ENCODE measurements at places on chromosomes 2 and 18.
A peak's percentile ranks its signal among the peaks of the same experiment; 100 is the strongest.

GRCh38 chr2:232008907-232009638 lies 47.6 kb downstream of the DIS3L2 start:
- no peak for DNase-seq

- no peak for DNase-seq
These were observed 14.9 kb upstream of the KLF11 start for GRCh38 chr2:10028407-10028987.

DNA sequence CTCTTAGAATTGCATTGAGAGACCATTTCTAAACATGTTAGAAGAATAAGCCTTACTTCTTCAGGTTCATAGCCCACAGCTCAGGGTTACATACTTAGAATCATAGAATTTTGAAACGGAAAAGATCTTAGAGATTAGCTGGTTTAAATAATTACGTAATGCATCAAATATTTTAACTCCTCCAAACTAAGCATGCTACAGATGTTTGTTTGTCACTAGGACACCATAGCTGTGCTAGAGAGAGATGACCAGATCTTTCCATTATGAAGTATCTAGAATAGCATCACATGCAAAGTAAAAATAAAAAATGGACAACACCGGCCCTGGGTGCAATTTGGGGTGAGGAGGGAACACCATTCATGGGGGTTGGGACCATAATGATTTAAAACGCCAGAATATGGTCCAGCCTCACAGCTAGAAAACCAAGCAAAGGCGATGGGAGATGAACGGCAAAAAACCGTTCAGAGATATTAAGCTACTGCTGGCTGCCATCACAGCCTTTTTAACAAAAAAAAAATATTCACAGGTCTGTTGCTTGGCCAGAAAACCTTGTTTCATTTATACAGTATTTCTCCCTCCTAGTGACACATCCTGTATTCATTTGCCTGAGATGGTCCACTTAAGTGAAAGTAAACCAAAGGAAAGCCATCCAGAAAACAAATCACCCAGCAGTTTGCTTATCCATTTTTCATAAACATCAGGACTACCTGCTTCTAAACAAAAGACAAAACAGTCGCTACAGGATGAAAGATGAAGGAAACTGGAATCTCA lies 94.2 kb downstream of the EPHA4 start:
- no peak for DNase-seq

GRCh38 chr2:40405465-40405864 lies 46.4 kb downstream of the SLC8A1 start:
- DNase-seq: no peak

GRCh38 chr2:17934721-17935120 lies 56.3 kb downstream of the KCNS3 start:
- DNase-seq: no peak

- DNase-seq: no peak
These were observed 813.8 kb downstream of the DCC start for GRCh38 chr18:53153800-53154199.

DNA sequence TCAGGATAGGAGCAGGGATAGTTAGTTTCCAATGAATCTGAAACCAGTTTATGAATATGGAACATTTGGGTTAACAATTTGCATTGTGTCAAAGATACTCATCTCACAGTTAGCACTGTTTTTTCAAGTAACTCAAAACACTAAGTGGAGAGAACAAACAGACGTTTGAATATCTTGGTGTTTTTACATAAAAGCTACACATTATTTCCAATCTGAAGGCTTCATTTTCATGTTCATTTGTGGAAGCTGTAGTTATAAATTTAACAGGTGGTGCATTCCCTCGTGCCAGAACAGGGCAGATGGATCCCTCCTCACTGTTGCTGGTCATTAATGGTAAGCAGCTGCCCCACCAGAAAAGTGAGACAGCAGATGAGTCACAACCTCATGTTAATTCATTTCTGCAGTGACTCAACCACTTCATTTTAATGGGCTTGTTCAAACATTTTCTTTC lies 286.9 kb downstream of the TMX3 start:
- no peak for DNase-seq

GRCh38 chr18:41972067-41972925 lies 17.3 kb downstream of the PIK3C3 start:
- no peak for DNase-seq

- DNase-seq: no peak
These were observed 149.3 kb upstream of the HNRNPA3 start for GRCh38 chr2:177063331-177063730.

GRCh38 chr2:75133621-75134570 lies 65.4 kb downstream of the TACR1 start:
- no peak for DNase-seq

- no peak for DNase-seq
These were observed 493.7 kb downstream of the TMX3 start for GRCh38 chr18:68221111-68221724.

DNA sequence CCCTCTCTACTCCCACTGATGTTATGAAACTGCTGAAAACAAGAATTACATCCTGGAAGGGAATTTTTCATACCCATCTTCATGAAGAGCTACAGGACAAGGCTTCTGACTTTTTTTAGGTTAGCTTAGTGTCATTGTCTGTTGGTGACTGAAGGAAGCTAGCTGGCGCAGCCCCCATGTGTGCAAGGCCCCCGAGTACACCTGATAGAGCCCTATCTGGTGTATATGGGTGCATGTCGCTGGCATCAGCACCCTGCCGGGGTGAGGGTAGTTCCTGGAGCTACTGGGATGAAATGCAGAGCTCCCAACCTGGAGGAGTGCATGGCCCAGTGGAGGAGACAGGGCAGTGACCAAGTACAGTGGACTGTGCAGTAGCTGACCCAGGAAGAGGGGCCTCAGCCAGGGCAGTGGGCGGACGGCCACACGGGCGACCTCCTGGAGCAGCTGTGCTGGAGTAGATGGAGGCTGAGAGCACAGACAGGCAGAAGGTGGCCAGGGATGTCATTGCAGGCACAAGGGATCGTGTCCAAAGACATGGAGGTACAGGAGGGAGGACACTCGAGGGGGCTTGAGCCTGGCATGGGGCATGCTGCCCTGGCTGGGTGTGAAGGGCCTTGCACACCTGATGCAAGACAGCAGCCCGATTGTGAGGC lies 12.1 kb downstream of the IMPA2 start:
- DNase-seq: no peak

GRCh38 chr2:113370478-113371091 lies 66.9 kb upstream of the ZNG1B start:
- DNase-seq: peak; percentile 78

- DNase-seq: no peak
These were observed 199.9 kb downstream of the RNF144A start for GRCh38 chr2:7117076-7117475.

- DNase-seq: no peak
These were observed 24.1 kb downstream of the DCDC2C start for GRCh38 chr2:3727397-3728045.

GRCh38 chr2:181785691-181786344 lies 105.5 kb upstream of the NEUROD1 start:
- DNase-seq: no peak

DNA sequence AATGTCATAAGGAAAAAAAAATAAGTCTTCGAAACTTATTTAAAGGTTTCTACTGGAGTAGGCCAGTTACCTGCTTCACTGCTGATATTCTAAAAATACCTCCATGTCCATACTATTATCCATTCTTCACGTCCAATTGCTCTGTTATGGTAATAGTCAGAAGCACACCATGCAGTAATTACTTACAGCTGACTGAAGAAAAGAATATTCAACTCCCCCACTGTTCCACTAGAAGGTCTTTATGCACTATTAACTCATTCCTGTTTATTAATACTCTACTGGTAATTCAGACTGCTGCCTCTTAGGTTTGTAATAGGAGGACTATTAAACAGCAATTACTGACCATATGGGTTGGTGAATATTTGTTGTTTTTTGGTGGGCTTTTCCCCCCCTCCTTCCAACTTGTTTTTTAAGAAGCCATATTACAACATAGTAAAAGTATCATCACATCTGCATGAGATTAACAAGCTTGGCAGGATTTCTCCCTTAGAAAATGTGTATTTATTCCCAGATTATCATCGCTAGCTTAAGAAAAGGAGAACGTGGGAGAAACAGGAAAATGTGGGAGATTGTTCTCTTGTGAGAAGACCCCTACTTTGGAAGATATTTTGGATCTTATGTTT lies 806.4 kb upstream of the FANCL start:
- no peak for DNase-seq

DNA sequence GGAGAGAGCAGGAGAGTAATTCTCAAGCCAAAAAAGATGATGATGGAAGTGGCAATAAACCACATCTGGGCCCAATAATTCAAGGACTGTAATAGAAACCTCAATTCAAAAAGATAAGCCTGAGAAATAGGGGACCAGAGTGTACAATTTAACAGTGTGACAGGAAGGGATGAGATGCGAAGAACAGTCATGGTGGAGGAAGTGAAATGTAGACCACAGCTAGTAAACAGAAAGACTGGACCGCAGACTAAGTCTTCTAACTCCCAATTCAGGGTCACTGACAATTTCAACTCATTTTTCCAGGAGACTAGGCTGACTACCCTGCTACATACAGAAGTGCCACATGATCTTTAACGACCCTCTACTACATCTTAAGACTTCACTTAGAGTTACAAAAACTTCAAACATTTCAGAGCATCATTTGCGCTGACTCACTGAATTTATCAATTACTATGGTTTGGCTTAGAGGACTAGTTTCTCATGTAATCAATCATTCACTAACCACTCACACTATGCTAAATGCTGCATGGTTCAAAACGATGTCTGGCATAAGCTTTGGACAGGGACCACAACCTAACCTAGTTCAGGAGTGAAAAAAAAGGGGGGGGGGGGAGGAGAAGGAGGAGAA lies 9.0 kb downstream of the CUL3 start:
- peak; percentile 20 for DNase-seq

DNA sequence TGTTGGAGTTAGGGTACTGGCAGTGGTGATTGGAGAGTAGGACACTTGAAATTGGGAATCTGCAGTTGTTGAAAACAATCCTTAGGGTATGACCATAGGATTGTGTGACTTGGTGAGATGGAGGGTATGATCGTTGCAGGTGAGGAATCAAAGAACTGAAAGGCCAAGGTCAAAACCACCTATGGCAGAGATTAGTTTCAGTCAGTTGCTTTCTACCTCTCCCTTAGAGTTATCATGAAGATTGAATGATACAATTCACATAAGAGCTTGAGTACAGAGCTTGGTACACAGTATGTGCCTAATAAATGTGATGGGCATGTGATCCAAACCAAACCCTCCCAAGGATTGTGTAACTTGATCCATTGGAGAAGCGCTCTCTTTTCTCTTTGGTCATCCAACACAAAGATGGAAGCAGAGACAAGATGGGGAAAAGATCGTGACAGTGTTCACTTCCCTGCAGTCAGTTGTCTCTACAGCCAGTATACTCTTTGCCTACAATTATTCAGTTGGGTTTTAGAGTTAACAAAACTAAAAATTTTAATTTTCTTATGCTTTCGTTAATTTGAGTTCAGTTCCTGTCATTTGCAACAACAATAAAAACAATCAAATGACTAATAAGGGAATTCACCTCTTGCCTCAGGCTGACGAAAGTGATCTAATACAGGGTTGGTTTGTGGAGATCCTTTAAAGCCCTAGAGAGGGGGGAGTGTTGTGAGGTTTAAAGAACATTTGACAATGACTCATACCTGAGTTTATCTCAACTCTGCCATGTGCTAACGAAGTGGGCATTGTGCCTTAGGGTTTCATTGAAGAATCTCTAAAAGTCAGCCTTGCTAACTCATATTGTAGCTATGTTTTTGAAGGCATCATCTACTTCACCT lies 14.8 kb upstream of the SMAD2 start:
- DNase-seq: no peak

- DNase-seq: no peak
These were observed 600 bp downstream of the KATNAL2 start for GRCh38 chr18:46917803-46918600.

- DNase-seq: no peak
These were observed 159.1 kb upstream of the CREB1 start for GRCh38 chr2:207370646-207371045.

GRCh38 chr2:219327719-219328118 lies 4.8 kb downstream of the RESP18 start:
- DNase-seq: no peak

GRCh38 chr2:160054984-160055725 lies 7.3 kb downstream of the PLA2R1 start:
- no peak for DNase-seq

GRCh38 chr2:235223011-235223410 lies 270.8 kb upstream of the AGAP1 start:
- no peak for DNase-seq

DNA sequence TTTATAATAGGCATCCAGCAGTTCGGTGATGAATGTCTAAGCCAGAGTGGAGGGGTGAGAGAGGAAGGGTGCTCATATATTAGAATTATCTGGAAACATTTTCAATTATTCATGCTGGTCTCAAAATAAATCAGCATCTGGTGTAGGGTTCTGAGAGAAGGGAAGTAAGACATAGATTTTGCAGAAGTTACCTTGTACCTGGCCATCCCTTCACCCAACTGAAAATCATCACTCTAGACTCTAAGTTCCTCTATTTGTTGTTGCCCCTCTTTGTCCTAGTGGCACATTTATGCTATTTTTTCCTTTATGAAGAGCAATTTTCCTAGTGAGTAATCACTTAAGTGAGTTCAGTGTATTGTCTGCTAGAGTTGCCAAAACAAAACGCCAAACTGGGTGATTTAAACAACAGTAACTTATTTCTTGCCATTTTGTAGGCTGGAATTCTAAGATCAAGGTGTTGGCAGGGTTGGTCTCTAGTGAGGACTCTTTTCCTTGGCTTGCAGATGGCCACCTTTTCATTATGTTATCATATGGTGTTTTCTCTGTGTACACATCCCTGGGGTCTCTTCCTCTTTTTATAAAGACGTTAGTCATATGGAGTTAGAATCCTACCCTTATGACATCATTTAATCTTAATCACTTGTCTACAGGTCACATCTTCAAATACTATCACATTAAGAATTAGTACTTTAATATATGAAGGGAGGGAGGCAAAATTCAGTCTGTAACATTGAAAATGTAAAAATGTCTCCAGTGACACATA lies 129.9 kb upstream of the KLHL14 start:
- DNase-seq: no peak

DNA sequence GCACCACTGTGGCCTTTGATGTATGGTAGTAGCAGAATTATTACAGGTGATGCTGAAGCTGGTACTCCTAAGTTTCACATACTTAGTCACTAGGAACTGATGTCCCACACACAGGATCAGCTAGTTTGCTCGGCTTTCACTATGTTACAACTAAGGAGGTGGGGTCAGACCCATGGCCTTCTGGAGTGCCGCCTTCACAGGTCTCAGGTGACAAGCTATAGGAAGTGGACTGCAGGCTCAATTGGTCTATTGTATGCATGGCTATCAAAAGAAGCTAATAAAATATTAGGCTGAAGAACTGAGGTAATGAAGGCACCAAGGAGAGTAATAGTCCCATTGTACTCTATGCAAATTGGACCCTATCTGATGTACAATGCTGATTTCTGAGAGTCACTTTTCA lies 170.6 kb downstream of the DLGAP1 start:
- no peak for DNase-seq

- DNase-seq: no peak
These were observed 326.8 kb downstream of the PIK3C3 start for GRCh38 chr18:42281851-42282250.

DNA sequence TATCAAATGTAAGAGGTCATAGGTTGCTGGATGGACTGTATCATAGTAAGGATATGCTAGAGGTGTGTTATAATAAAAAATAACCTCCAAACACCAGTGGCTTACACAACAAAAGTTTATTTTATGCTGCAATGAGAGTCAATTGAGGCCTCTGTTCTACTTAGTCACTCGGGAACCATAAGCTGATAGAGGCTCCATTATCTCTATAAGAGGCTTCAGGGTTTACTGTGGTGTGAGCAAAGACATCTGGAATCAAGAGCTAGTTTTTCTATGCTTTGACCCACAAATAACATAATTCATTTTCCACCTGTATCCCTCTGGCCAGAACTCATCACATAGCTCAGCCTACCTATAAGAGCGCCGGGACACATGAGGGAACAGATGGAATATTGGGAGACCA lies 47.5 kb upstream of the NEMP2 start:
- no peak for DNase-seq
